ENCODE measurements at places on chromosomes 12 and 14.
A peak's percentile ranks its signal among the peaks of the same experiment; 100 is the strongest.

DNA sequence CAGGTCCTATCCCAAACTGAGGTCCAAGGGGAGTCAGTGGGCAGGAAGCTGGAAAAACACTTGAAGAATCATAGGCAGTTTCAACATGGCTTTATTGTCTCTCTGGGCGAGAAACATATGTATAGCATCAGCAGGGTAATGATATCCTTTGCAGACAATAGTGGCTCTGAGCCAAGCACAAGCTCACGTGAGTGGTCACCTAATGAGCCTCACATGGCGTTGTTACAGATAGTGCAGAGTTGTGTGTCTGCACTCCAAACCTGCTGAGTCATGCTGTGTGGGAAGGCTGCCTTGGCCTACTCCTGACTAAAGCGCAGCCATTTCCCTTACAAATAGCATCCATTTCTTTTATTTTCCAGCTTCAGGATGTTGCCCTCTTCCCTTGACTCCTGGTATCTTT lies 105.2 kb upstream of the SYT1 start:
- peak; percentile 52 for DNase-seq

GRCh38 chr12:96471368-96472050 lies 17.9 kb upstream of the CFAP54 start:
- no peak for DNase-seq

GRCh38 chr14:20486684-20487395 lies 17.6 kb downstream of the PNP start:
- no peak for DNase-seq

DNA sequence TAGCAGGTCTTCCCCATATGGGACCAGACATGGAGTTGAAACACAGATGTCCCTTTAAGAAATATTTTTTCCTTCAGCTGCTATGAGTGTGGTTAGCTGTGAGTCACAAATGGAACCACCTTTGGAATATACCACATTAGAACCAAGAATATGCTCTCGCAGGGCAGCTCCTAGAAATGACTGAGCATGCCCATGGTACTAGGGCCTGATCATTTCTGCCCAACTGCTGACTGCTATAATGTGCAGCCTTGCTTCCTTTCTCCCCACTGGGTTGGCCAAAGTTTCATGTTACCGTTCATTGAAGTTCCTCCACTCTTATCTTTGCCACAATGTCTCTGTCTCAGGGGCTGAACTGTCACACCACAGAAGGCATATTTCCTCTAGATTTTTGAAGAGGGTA lies 1074.6 kb downstream of the FLRT2 start:
- no peak for DNase-seq

DNA sequence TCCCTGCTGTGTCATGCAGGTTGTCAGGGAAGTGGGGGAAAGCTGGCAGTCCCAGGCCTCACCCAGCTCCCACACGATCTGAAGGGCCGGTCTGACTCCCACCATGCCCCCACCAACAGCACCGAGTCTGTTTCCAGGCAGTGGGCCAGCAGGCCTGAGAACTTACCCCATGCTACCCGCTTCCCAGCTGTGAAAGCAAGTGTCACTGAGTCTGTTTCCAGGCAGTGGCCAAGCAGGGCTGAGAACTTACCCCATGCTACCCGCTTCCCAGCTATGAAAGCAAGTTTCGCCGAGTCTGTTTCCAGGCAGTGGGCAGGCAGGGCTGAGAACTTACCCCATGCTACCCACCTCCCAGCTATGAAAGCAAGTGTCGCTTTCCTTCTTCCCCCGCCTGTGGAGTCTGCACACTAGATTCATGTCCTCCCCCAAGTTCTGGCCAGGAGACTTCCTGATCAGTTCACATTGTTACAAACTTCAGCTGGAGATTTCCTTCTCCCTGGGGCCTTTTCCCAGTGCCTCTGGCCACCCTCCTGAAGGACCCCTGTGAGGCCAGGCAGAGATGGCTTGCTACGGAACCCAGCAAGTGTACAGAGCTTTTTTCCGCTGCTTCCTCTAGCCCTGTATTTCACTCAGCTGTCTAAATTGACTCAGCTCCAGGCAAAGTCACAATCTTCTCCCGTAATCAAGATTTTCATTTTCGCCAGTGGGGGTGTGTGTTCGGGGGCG lies 435.4 kb downstream of the TMTC2 start:
- no peak for DNase-seq

- no peak for DNase-seq
Observed at GRCh38 chr12:79973801-79974200, 38.9 kb upstream of the PPP1R12A start.

DNA sequence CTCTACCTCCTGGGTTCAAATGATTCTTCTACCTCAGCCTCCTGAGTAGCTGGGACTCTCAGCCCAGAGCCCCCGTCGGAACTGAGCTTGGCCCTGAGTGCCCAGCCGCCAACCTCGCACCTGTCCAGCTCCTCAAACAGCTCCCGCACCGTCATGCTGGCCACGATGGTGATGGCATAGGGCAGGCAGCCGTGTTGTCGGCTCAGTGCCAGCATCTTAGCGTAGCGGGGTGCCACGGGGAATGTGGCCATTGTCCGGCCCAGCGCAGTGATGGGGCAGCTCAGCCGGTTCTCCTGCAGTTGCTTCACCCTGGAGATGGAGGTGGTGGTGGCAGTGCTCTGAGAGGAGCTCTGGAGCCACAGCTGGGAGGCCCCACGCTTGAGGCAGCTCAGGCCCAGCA lies 32.4 kb downstream of the DHX37 start:
- DNase-seq: no peak

GRCh38 chr14:64855721-64856528 lies 23.8 kb downstream of the SPTB start:
- no peak for DNase-seq

DNA sequence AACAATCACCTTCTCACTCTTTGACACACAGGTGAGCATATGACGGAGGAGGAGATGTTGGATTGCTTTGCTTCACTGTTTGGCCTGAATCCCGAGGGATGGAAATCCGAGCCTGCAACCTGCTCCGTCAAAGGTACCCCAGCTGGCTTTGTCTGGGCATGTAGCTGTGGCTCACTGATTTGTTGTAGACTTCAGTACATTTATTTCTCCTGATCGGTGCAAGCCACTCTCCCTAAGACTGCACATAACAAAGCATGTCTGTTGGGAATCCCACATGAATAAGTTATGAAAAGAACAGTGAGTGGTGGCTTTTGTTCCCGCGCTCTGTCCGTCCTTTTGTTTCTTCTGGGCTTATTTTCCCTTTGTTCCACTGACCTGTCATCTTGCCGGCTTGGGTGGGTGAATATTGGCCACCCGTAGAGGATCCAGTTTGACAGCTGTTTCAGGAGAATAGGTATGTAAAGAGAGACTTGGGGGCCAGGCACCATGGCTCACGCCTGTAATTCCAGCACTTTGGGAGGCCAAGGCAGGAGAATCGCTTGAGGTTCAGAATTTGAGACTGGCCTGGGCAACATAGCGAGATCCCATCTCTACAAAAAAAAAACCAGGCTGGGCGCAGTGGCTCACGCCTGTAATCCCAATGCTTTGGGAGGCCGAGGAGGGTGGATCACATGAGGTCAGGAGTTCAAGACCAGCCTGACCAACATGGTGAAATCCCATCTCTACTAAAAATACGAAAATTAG lies 20.0 kb upstream of the BCL7A start:
- DNase-seq: no peak

DNA sequence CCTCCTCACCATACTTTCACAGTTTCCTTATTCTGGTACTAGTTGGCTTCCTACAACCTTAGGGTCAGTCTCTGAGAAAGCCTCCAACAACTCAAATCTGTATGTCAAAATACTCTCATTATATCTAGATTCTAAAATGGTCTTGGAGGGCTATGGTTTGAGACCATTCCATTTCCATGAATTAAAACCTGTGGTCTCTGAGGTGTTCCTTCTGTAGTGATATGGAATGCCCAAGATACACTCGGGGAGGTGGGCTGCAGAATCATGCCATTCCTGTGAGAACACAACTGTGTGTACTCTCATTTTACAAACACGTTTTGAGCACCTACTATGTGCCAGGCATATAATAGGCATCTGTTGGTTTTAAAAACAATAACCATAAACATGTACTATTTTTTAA lies 74.0 kb downstream of the FERMT2 start:
- DNase-seq: no peak
